Stimulated activated CD8-positive, alpha-beta memory T cell treated with anti-CD3 and anti-CD28 coated beads, Interleukin-2, amount 100 ng/mL, for 48 hours (primary cell): ENCODE measurements at places on chromosomes 7 and 10.

- no peak for DNase-seq
Observed at GRCh38 chr7:22791204-22792158, 31.2 kb downstream of the TOMM7 start.

DNA sequence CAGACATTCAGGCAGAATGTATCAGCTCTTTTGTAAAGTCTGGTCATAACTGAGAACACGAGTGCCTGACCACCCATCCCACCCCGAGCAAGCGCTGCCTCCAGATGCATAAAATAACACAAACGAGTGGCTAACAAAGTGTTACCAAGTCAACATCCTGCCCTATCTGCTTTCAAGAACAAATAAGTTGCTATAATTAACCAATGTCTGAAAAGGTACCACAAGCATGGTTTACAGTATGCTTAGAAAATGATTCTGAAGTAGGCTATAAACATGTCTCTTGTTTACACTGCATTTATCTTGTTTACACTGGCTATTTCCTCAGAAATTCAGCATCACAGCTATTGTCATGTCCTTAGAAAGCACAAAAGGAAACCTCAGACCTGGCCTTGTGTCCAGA, 49.5 kb downstream of the PIK3AP1 start:
- DNase-seq: no peak

GRCh38 chr7:12865593-12865992, 178.2 kb downstream of the ARL4A start:
- no peak for DNase-seq

DNA sequence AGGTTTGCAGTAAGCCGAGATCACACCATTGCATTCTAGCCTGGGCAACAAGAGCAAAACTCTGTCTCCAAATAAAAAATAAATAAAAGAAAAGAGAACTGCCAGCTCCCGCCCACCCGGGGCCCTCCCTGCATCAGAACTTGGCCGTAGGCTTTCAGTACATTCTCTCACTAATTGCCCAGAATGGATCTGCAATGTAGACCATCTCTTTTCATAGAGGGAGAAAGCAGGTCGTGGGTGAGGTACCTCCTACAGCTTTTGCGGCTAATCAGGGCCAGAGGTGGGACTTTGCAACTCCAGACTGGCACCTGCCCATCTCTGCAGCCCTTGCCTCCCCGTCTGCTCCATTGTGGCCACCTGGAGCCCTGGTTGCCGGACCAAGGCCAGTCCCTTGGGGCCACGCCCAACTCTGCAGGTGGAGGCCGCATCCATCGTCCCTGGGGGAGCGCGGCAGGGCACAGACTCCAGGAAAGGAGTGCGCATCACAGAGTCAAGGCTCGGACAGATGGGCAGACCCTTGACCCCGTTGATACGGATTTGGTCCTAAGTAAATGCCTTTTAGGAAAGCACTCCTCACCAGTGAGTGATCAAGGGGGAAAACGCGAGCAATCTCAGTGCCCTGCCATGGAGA, 179.1 kb upstream of the SH2B2 start:
- no peak for DNase-seq

DNA sequence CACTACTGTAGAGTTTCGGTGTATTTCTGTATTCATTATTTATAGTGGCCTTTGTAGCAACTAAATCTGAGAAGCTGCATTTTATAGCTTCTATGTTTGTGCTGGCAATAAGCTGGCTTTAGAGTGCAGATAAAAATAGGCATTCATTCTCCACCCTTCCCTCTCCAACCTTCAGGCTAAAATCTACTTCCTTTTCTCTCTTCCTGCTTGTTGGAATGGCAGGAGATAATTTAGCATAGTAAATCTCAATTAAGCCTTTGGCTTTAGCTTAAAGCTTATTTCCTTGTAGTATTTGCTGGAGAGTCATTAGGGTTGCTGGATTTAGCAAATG, 58.5 kb downstream of the CPVL start:
- no peak for DNase-seq

- no peak for DNase-seq
Observed at GRCh38 chr10:66167816-66168215, 758.0 kb upstream of the LRRTM3 start.

- no peak for DNase-seq
Observed at GRCh38 chr10:82308641-82309040, 433.6 kb downstream of the NRG3 start.

- no peak for DNase-seq
Observed at GRCh38 chr10:93745408-93746065, 12.2 kb upstream of the LGI1 start.

DNA sequence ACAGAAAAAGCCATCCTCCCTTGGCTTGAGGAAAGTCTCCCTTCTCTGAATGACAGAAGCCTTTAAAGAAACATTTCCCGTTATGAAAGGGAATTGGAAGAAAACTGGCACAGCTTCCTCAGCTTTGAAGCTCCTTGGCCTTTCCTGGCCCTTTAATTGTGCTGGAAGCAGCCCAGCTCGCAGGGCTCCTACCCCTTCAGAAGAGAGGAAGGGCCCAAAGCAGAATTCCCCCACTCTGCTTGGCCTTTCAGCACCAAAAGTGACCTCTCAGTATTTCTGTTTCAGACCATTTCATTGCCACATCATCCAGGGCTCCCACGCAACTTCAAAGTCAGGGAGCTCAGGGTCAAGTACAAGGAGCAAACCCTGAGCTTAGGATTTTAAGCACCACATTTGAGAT, 4.2 kb downstream of the AFAP1L2 start:
- no peak for DNase-seq
